Ovary (tissue), 10 donors: ENCODE measurements at places on chromosomes 4 and X.
A peak's percentile ranks its signal among the peaks of the same experiment; 100 is the strongest.

DNA sequence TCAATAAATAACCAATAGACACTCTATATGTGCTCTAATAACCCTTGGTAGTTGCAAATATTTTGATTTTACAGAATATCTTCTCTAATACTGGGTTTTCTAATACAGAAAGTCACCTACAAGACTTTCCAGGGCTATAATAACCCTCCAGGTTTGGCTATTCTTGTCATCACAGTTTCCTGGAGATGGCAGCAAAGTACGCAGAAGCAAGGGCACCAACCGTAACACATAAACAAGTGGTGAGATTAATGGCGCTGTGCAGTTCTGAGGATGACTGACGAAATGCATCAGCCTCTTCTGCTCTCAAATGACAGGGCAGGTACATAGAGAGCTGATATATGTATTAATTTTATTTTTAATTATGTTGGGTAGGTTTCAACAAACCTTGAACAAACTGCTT is 122.4 kb downstream of the C4orf33 start:
- no peak for DNase-seq

DNA sequence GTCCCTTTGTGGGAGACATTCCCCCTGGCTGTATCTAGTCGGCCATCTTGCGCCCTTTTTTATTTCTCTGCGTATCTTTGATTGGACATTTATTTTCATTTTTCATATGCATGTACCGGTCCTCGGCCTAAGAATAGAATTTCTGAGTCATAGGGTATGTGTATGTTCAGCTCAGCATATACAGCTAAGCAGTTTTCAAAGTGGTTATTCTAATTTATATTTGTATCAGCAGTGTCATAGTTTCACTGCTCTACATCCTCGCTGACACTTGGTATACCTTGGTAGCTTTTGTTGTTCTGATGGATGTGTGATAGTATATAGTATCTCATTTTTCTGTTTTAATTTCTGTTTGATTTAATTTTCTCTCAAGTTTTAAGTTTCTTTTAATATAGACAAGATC is 38.7 kb downstream of the BEX3 start:
- no peak for DNase-seq

DNA sequence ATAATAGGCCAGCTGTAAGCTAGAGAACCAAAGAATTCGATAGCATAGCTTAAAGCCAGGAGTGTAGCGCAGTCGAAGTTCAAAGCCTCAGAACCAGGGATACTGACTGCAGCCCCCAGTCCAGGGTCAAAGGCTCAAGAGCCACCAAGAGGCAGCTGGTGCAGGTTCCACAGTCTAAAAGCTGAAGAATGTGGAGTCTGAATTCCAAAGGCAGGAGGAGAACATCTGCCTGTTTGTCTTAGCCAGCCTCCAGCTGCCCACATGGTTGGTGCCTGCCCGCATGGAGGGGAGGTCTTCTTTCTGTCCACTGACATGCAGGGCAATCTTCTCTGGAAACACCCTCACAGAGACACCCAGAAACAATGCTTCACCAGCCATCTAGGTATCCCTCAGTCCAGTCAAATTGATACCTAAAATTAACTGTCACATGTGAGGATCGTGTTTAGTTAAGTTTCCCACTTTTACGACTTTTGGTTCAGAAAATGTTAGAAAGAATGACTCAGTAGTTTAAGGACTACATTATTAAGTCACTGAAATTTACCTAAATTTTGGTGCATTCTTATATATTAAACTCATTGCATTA is 52.8 kb upstream of the RHOH start:
- DNase-seq: no peak

DNA sequence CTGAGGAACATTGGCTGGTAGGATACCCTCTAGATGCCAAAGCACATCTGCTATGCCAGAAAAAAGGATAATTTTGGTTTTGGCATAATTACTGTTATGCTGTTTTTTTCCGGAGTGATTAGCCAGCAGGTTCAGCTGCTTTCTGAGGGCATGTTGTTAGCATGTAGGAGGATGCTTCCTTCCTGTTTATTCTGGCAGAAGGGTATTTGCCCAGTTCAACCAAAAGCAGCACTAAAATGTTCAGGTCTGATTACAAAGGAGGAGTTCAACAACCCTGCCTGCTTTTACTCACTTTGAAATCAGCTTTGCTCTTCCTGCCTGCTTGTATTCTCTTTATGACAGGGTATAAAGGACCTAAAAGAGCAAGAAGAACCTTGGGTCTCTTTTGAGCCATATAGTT is 21.9 kb downstream of the ERCC6L start:
- no peak for DNase-seq

- no peak for DNase-seq
Observed at GRCh38 chr4:155010376-155010775, 198.1 kb upstream of the NPY2R start.

- DNase-seq: no peak
Observed at GRCh38 chrX:70592091-70592490, 147.5 kb downstream of the DLG3 start.

DNA sequence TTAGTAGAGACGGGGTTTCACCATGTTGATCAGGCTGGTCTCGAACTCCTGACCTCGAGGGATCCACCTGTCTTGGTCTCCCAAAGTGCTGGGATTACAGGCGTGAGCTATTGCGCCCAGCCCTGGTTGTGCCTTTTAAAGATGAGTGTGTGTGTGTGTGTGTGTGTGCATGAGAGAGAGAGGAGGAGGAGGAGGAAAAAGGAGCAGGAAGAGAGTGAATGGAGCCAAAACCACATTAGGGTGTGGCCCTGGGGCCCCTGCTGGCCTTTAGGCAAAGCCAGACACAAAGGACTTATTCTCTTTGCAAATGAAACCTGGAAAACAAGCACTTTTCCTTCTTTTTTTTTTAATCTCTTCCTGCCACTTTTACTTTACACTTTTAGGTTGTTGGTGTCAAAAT is 48.2 kb upstream of the KLF3 start:
- DNase-seq: no peak

GRCh38 chr4:125049711-125050110 is 265.0 kb upstream of the FAT4 start:
- no peak for DNase-seq

DNA sequence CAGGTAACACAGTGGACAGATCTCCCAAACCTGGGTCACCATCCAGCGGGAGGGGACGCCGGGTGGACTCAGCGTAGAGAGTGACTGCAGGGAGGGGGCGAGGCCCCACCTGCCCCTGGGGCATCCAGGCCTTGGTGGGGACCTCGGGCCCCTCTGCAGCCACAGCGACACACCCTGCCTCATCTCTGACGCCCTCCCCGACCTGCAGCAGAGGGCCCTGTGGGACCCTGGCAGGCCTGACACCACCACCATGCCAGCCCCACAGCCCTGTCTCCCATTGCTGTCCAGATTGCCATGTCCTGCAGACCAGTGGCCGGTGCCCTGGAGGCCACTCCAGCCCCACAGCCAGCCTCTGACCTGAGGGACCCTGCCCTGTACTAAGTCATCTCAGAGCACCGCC is 45.2 kb downstream of the FAM53A start:
- no peak for DNase-seq

DNA sequence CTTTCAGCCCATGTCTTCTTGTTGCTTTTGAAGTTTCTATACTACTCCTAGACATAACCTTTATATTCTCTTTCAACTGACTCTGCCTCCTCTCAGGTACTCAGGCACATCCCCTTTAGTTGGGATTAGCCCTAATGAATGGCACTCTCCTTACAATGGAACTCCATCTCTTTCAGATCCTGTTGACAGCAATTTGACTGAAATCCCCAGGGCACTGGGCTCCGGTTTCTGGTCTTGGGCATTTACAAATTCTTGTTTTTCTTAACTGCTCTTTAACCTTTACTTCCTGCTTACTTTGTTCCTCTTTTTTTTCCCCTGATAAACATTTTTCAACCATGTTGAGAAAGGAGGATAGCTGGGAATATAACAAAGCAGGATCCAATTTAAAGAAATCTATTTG is 68.9 kb downstream of the ENOX2 start:
- DNase-seq: no peak

- no peak for DNase-seq
Observed at GRCh38 chr4:4794421-4794820, 65.0 kb upstream of the MSX1 start.

DNA sequence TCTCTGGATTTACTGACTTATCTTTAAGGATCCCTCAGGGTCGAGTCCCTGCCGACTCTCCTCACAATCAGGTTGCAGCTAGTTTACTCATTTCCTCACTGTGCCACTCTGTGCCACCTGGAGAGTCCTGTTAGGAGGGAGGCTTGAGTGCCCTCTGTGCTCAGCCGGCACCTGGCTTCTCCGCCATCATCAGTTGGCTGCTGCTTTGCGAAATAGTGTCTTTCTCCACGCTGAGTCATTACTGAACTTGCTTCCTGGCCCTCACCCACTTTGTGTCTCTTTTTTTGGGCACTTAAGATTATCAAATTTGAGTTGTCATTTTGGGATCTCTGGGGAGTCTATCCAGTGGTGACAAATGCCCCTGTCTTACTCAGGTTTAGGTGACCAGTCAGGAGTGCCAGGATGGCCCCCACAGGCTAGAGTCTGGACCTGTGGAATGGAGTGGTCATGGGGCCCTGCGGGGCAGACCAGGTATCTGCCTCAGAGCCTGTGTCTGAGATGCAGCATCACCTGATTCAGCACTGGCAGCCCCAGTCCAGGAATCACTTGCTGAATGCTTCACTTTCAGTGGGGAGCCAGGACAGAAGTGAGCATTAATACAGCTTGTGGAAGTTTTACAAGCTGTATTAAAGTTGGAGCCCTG is 37.7 kb downstream of the JADE1 start:
- no peak for DNase-seq

DNA sequence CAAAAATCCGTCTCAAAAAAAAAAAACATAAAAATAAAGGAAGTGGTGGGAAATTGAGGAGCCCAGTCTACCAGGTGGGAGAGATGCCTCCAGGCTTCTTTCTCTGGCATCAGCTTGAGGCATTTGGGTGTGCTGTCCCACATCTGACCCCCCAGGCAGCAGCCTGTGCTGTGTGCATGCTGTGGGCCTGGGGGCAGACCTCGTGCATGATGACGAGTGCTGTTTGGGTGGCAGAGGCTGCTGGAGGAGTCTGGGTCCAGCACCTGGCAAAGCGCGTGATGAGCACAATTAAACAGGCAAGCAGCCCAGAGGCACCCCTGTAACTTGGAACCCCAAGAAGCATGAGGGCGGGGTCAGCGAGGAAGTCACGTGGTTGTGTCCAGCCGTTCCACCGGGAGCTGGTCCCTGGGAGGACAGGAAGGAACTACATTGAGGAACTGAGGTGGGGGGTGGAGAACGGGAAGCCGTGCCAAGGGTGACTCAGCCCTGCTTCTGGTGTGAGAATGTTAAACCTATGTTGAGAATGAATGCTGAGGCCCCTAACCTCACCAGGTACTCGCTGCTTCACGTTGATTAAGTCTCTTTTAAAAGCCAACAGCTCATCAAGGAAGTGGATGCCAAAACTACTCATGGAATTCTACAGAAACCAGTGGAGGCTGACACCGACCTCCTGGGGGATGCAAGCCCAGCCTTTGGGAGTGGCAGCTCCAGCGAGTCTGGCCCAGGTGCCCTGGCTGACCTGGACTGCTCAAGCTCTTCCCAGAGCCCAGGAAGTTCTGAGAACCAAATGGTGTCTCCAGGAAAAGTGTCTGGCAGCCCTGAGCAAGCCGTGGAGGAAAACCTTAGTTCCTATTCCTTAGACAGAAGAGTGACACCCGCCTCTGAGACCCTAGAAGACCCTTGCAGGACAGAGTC is 6.1 kb downstream of the TACC3 start:
- DNase-seq: peak; percentile 30

DNA sequence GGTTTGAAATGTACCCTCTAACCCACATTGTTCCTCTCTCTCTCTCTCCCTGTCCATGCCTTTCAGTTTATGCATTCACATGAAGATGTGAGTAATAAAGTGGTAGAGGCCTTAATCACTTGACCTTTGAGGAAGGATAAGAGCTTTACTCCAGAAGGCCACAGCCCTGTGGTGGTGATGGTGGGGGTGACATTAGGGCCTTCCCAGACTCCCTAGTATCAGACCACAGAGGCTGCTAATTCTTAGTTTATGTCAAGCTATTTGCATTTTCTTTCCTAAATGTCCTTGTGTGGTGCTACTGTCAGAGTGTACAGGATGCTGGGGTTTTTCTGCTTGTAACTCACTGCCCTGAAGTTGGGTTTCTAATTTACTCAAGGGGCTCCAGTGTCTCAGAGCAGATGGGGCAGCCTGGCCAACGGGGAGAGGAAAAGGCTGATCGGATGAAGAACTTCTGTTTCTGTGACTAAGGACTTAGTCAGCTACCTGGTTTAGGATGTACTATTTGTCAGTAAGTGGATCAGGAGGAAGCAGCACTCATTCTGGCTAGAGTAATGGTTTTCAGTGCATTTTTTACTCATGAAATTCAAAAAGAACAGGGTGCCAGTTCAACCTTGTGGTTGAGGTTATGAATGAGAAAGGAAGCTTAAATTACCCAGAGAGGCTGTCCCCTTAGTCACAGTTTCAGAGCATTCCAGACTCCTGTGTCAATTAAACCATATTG is 509.6 kb upstream of the DIPK2B start:
- no peak for DNase-seq

DNA sequence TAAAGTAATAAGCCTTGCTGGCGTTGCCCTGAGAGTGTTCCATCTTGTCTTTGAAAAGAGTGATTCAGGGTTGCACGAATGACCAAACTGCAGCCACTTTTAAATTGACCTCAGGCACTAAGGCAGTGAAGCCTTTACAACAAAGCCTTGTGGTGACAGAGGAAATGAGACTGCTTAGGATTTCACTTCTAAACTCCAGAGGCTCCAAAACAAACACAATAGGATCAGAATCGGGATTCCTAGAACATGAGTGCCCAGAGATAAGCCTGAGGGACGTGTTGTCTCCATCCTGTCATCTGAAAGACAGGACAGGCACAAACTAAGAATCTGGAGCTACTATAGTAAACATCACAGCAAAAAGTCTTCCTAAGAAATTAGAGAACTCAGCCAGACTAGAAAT is 405.2 kb downstream of the PPARGC1A start:
- DNase-seq: no peak

GRCh38 chr4:114257501-114257900 is 278.1 kb upstream of the ARSJ start:
- no peak for DNase-seq

- DNase-seq: no peak
Observed at GRCh38 chr4:31069151-31069550, 349.0 kb downstream of the PCDH7 start.

GRCh38 chr4:89558147-89558546 is 250.5 kb upstream of the GPRIN3 start:
- no peak for DNase-seq
